ENCODE measurements at places on chromosomes 1 and 21.

GRCh38 chr1:37861151-37861550 is 1.8 kb upstream of the MTF1 start:
- DNase-seq, result no peak

DNA sequence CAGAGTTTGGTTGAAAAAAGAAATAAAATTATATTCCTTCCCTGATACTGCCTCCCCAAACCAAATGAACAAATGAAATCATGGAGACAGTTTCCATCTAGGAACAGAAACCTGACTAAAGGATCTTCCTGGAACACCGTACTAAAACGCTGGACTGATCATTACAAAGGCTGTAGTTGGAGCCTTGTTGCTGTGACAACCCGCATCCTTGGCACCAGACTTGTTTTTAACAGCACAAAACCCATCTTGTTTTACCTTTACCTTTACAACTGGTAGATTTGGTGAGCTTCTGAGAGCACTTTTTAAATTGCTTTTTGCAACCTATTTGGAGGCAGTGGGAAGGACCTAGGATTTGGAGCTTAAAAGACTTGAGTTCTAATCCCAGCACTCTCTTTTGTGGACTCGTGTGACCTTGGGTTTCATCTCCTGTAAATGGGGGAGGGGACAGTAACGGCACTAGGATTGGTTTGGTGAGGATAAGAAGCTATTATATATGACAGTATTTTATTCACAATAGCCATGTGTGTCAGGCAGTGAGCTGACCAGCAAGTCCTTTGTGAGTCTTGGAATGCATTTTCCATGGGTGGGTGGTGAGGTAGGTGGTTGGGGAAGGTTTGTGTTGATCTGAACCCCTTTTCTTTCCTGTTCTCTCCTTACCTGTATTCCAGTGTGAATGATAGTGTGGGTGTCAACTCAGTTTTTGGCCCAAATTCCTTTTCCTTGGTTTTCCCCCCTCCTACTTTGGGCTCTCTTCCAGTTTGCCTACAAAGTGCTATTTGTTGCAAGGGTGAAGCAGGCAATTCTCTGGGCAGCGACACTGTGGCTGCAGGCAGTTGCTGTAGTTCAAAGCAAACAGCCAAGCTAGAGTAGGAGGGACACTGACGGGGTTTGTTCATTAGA is 12.6 kb downstream of the LRRC8D start:
- DNase-seq, result no peak

- DNase-seq, result no peak
These were observed 54.3 kb downstream of the CD247 start for GRCh38 chr1:167463875-167464575.

GRCh38 chr1:107294686-107295085 is 153.8 kb downstream of the NTNG1 start:
- no peak for DNase-seq

DNA sequence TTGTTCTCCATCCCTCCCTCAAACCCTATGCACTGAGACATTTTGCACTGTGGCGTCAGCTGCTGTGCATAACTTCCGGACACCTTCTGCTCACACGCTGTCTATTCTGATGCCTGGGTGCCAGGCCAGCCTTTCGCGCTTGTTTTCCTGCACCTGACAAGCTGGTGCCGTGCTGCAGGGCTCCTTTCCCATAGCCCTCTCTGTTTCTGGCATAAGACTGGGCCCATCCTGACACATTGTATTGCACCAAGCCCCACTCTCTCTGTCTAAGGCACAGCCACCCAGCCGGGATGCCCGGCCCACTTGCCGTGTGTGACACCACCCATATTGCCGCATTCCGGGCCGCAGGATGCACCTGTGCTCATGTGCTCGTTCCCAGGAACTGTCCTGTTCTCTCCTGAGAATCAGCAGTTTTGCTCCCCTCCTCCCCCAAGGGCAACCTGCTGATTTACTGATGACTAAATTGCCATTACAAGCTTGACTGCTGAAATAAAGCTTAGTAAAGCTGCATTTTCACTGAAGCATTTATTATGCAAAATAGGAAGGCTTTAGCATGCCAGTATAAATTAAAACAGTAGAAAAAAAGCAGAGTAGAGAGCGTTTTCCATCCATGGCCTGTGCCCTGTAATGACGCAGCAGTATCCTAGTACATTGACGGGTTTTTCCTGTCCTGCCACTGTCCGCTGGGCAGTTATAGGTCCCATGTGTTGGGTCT is 88.0 kb downstream of the CD247 start:
- DNase-seq, result no peak

- DNase-seq, result no peak
These were observed 47.5 kb upstream of the CDC42BPA start for GRCh38 chr1:227365473-227366431.

- DNase-seq, result no peak
These were observed 356.5 kb upstream of the PTBP2 start for GRCh38 chr1:96365076-96365475.

DNA sequence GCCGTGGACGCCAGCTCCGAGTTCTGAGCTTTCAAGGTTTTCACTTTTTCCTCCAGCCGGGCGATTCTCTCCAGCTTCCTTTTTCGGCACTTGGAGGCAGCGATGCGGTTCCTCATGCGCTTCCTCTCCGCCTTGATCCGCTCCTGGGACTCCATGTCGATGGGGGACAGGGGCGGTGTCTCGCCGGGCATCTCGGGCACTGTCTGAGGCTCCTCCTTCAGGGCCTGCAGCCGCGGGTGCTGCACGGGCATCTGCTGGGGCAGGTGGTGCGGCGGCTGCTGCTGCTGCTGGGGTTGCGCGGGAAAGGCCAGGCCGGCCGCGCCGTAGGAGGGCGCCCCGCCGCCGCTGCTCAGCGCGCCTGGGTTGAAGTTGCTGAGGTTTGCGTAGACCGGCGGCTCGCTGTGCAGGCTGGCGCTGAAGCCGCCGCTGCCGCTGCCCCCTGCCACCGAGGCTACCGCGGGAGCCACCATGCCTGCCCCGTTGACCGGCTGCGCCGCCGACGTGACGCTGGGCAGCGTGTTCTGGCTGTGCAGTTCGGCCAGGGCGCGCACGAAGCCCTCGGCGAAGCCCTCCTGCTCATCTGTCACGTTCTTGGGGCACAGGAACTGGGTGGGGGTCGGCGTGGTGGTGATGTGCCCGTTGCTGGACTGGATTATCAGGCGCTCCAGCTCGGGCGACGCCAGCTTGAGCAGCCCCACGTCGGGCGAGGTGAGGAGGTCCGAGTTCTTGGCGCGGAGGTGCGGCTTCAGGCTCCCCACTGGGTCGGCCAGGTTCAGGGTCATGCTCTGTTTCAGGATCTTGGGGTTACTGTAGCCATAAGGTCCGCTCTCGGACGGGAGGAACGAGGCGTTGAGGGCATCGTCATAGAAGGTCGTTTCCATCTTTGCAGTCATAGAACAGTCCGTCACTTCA is 1.4 kb downstream of the JUN start:
- peak; percentile 34 for DNase-seq

GRCh38 chr1:8207202-8207601 is 110.7 kb upstream of the SLC45A1 start:
- no peak for DNase-seq

DNA sequence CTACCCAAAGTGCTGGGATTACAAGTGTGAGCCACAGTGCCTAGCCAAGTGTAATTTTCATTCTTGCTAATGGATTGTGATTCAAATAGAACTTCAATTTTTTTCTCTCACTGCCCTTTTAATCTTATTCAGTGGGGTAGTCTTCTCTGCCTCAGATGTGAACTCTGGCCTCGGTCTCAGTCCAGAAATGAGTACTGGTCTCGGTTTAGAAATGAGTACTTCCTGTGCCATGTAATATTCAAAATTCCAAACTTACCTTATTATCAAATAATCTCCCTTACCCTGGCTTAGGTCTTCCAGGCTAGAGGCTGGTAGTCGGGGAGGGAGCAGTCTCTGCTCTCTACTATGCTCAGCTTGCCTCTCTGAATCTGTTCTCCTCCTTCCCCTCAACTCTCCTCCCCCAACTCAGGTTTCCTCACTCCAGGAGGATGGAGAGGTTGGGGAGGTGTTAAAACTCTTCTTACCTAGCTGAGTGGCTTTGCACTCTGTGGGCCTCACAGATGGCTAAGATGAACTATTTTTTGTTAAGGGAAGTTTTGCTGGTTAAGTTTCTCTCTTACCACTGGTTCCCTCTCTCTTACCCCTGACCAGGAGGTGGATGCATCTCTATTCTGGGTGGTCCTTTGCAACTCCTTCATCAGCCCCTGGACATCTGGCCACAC is 4.8 kb upstream of the SLAMF9 start:
- no peak for DNase-seq

DNA sequence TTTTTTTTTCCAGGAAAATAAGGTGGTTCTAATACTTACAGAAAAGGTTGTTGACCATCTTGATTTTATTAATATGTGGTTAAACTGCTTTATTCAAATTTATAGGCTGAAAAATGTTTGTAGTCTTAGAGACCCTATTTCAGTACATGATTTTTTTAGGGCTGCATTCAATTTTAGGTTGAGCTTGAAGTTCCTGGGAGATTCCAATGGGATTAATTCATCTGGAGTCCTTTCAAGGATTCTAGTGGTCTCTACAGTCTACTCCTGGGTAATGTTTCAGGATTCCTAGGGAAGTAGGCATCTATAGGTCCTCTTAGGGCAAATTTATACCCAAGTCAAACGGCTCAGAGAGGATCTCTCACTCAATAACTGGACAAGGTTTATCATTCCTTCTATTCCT is 126.7 kb downstream of the HMCN1 start:
- DNase-seq, result no peak

- no peak for DNase-seq
These were observed 452.6 kb downstream of the PTBP2 start for GRCh38 chr1:97174039-97174704.

DNA sequence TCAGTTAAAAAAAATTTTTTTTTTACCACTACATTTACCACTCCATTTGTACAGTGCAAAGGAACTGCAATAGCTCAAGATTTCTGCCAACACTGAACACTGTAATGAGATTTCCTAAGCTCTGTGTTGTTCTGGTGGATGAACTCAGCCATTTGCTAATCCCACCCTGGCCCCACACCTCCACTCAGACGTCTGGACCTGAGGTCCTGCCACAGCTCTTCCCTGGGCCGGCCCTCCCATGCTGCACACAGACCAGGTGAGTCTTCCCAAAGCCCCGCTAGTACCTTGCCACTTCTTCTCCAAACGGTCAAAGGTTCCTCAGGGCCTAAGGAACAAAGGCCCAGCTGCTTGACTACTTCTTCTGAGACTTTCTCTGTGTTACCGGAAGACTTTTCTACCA is 56.4 kb downstream of the SLC45A1 start:
- DNase-seq, result no peak

DNA sequence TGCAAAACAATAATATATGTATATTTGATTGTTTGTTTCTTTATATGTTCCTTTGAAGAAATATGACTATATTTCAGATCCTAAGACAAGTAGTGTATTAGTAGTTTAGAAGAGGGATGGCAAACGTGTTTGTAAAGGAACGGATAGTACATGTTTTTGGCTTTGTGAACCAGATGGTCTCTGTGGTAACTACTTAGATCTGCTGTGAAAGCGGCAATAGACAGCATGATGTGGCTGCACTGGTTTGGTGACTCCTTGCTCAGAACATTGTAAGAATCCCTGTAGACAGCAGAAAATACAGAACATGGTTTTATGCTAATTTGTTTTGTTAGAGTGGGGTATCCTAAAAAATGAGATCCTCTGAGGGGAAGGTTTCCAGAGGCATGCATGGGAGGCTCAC is 3.1 kb downstream of the ACADM start:
- DNase-seq, result no peak

DNA sequence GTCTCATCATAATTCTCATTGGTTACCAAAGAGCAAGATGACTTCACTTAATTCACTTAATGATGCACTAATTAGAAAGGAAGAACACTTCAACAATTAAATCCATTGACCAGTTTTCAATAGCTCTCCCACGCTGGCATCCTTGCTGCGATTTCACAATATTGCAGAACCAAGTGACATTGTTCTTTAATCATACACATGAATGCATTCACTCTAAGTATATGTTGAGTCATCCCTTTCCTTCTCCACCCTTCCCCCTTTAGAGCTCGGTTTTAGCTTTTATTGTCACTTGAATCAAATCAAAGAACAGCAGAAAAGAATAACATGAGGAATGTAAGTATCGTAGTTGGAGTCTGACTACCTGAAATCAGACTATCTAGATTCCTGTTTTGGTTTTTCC is 233.6 kb upstream of the FMN2 start:
- no peak for DNase-seq

- DNase-seq, result no peak
These were observed 62.6 kb downstream of the ROR1 start for GRCh38 chr1:63836374-63836773.

GRCh38 chr1:72034827-72035226 is 247.5 kb downstream of the NEGR1 start:
- no peak for DNase-seq

- DNase-seq, result no peak
These were observed 83.4 kb upstream of the KCNE2 start for GRCh38 chr21:34280389-34280795.

DNA sequence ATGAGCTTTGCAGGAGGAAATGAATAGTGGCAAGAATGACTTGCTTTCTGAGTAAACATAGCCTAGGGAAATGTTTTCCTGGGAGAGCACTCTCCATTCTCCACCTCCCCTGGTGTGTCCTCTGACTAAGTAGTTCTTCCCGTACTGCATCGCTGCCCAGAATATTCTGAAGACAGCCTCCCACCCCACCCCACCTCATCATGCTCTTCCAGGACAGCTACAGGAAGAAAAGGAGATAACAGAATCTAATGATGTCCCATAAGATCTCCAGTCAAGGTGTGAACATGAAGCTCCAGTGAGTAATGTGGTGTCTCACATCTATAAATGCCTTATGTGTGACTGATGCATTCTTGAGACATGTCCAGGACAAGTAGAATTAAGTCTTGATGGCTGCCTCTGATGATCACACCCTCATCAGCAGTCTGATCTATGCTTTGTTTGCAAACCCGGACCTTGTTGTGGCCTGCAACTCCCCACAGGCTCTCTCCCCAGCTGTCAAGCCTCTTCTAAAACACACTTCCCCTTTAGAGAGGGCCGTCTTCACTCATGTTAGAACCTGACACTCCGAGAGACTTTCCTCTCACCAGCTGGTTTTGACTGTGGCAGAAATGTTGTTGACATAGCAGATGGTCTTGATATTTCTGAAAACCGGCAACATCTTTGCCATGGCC is 183.0 kb downstream of the CYYR1 start:
- DNase-seq, result no peak

DNA sequence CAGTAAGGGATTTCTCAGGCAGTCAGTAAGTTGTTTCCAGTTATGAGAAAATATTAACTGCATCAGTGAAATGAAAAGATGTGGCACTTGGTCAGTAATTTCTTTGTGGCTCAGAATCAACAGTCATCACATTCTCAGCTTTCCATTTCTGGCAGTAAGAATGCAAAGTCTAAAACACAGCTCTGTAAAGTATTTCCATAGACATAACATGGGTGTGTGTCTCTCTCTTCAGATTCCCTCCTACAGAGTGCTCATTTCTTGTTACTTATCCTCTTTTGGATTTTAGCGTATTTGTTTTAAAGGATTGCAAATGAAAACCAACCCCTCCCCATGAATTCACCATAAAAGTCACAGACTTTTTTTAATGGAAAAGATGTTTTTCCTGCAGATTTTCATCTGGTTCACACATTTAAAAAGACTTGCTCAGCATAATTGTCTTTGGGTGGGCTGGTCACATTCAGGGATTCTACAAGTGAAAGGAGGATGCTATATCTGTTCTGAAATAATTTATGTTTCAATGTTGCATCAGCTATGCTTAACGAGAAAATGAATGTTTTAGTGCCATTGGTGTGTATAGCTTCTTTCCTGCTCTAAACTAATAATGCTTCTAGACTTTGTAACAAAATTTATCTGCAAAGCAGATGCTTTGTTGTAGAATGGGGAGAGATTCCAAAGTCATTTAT is 34.6 kb upstream of the CD55 start:
- no peak for DNase-seq

GRCh38 chr21:43659136-43660000 is at the start of the genes HSF2BP and RRP1B:
Gene HSF2BP, minus strand, starts transcription at chr21:43659488. Its CDS starts 1,392 bp downstream, at chr21:43658096.
Gene RRP1B, plus strand, starts transcription at chr21:43659560. Its CDS starts 105 bp downstream, at chr21:43659665.
- peak; percentile 52 for DNase-seq

All from stimulated activated CD8-positive, alpha-beta memory T cell treated with anti-CD3 and anti-CD28 coated beads, Interleukin-4, amount 100 ng/mL, for 1 hour (primary cell).